ENCODE measurements at places on chromosomes 16 and 17. TPM values are rescaled to one million over a fixed set of nuclear protein-coding genes. Genes with fewer than 3 reads are reported as not detected.

SPNS2 gene
- total RNA-seq: 2.6 TPM

CAVIN1 gene
- total RNA-seq: not detected

CDRT15 gene
- total RNA-seq: not detected

MT1A gene
- total RNA-seq: not detected

ELAC2 gene
- 290 TPM for total RNA-seq

TMED6 gene
- total RNA-seq: not detected

HES7 gene
- total RNA-seq: 2.9 TPM

FAM171A2 gene
- total RNA-seq: 16.3 TPM

RNPS1 gene
- 131 TPM for total RNA-seq

ABAT gene
- total RNA-seq: 0.95 TPM

GRCh38 chr16:13298666-13299065, 397.3 kb downstream of the SHISA9 start:
- no peaks in the 10 kb centered on the region for H3K36me3 ChIP-seq
- H3K4me1 ChIP-seq: no peaks in the 10 kb centered on the region
- no peak overlapping the region for H3K4me3 ChIP-seq
- no peak overlapping the region for H3K27ac ChIP-seq
- no peaks in the 10 kb centered on the region for H3K27me3 ChIP-seq

- H3K27ac ChIP-seq: no peak overlapping the region
- DNase-seq: no peak
- no peak overlapping the region for H3K4me3 ChIP-seq
Measured at GRCh38 chr17:48095611-48096010, 5.7 kb downstream of the CBX1 start.

GRCh38 chr16:87538160-87538559, 45.3 kb upstream of the ZCCHC14 start:
- H3K36me3 ChIP-seq: no peaks in the 10 kb centered on the region
- H3K4me3 ChIP-seq: no peak overlapping the region
- H3K27ac ChIP-seq: no peak overlapping the region
- peaks cover 4% of the 10 kb centered on the region for H3K4me1 ChIP-seq
- no peak for DNase-seq
- H3K27me3 ChIP-seq: peaks cover 9% of the 10 kb centered on the region

DNA sequence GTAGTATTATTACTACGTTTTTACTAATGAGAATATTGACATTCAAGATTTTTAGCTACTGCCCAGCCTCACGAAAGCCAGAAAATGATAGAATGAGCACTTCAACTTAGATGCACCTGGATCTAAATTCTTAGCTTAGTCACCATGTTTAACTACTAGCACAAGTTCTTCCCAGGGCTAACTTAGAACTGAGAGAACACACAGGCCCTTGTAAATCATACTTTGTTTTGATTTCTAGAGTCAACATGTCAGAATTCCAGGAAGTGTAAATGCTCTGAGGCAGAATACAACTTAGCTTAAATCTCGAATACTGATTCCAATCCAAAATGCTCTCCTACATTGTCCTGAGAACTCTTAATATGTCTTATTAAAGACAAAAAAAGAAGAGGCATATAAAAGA, 6.8 kb upstream of the ACSM1 start:
- no peaks in the 10 kb centered on the region for H3K36me3 ChIP-seq
- no peaks in the 10 kb centered on the region for H3K4me1 ChIP-seq
- H3K27ac ChIP-seq: no peak overlapping the region
- H3K27me3 ChIP-seq: peaks cover 11% of the 10 kb centered on the region
- H3K4me3 ChIP-seq: no peak overlapping the region
- peak; percentile 7 for DNase-seq

GRCh38 chr17:8149419-8150193, 2.6 kb downstream of the PER1 start:
- peaks cover 4% of the 10 kb centered on the region for H3K36me3 ChIP-seq
- no peak for DNase-seq
- no peaks in the 10 kb centered on the region for H3K27me3 ChIP-seq
- no peak overlapping the region for H3K4me3 ChIP-seq
- H3K4me1 ChIP-seq: peaks cover 26% of the 10 kb centered on the region
- H3K27ac ChIP-seq: no peak overlapping the region

DNA sequence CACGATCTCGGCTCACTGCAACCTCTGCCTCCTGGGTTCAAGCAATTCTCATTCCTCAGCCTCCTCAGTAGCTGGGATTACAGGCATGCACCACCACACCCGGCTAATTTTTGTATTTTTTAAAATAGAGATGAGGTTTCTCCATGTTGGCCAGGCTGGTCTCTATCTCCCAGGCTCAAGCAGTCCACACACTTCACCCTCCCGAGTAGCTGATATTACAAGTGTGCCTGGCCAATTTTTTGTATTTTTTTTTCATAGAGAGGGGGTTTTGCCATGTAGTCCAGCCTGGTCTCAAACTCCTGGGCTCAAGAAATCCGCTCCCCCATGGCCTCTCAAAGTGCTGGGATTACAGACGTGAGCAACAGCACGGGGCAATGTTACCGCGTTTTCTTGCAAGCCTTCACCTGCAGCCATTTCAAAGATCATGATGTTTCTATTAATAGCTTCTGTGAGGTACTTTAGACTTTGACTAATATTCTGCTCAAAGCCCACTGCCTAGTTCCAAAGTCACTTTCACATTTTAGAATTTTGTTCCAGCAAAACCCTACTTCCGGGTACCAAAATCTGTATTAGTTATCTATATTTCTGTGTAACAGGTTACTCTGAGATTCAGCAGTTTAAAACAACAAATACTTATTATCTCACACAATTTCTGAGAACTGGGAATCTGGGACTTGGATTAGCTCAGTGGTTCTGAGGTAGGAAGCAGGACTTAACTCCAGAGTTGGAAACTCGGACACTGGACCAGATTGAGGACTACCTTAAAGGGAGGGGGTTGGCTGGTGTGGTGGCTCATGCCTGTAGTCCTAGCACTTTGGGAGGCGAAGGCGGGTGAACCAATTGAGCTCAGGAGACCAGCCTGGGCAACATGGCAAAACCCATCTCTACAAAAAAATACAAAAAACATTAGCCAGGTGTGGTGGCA, 12.0 kb upstream of the MED13 start:
- H3K27ac ChIP-seq: no peak overlapping the region
- DNase-seq: no peak
- no peaks in the 10 kb centered on the region for H3K4me1 ChIP-seq
- peaks cover 9% of the 10 kb centered on the region for H3K27me3 ChIP-seq
- no peaks in the 10 kb centered on the region for H3K36me3 ChIP-seq

DNA sequence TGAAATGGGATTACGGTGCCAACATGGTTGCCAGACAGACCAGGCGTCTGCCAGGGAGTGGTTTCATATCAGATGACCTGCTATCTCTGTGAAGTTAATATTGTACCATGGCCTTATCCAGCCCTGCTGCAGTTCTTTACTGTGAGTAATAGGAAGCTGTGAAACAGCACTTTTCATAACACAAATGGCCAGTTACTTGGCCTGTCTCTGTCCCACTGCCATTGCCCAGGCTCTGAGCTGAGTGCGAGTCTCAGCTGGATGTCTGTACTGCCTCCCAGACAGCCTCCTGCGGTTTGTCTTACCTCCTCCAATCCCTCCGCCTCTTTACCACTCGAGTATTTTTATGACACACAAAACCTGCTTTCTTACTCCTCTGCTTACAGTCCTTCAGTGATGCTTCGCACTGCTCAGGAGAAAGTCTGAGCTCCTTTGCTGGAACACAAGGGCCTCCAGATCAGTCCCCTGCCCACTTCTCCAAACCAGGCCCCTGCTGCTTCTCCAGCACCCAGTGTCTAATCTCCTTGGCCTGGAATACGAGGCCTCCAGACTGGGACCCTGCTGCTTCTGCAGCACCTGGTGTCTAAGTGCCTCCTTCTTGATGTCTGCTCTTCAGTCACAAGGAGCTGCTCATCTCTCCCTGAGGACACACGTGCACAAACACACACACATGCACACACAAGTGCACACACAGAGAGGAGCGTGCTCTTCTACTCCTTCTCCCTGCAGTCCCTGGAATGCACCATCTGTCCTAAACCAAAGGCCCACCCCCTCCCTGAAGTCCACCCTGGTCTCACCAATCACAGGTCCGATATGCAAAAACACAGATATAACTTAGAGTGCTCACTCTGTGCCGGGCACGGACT, 17.1 kb upstream of the RHOT1 start:
- peaks cover 7% of the 10 kb centered on the region for H3K4me1 ChIP-seq
- no peak overlapping the region for H3K4me3 ChIP-seq
- H3K27ac ChIP-seq: no peak overlapping the region
- no peaks in the 10 kb centered on the region for H3K27me3 ChIP-seq
- no peak for DNase-seq

GRCh38 chr17:72264682-72265405, 144.0 kb downstream of the SOX9 start:
- no peak overlapping the region for H3K4me3 ChIP-seq
- no peak for DNase-seq
- H3K27me3 ChIP-seq: no peaks in the 10 kb centered on the region
- H3K36me3 ChIP-seq: no peaks in the 10 kb centered on the region
- H3K27ac ChIP-seq: no peak overlapping the region

GRCh38 chr16:88869673-88869980, 3.2 kb upstream of the PABPN1L start:
- no peak overlapping the region for H3K4me3 ChIP-seq
- no peaks in the 10 kb centered on the region for H3K36me3 ChIP-seq
- DNase-seq: no peak
- no peak overlapping the region for H3K27ac ChIP-seq

DNA sequence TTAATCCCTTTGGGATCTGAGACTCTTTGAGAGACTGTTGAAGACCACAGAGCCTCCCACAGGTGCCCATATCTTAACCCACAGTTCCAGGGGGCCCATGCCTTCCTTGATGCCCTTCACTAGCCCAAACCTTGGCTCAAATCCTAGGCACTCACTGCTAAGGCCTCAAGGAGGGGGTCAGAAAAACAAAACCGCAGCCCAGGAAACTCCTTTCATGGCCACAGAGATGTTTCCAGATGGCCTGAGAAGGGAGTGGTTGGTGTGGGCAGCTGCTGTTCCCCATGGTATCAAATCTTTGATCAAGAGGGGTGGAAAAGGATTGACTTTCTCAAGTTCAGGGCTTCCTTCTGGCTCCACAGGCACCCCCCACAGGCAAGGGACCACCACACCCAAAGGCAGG, 44.7 kb downstream of the CDH1 start:
- peaks cover 9% of the 10 kb centered on the region for H3K36me3 ChIP-seq
- no peaks in the 10 kb centered on the region for H3K27me3 ChIP-seq
- no peak overlapping the region for H3K27ac ChIP-seq
- DNase-seq: no peak
- peaks cover 21% of the 10 kb centered on the region for H3K4me1 ChIP-seq
- H3K4me3 ChIP-seq: no peak overlapping the region

GRCh38 chr16:80058214-80058613, 457.7 kb upstream of the MAF start:
- H3K27me3 ChIP-seq: peaks cover 17% of the 10 kb centered on the region
- H3K36me3 ChIP-seq: no peaks in the 10 kb centered on the region
- DNase-seq: no peak
- no peak overlapping the region for H3K27ac ChIP-seq

DNA sequence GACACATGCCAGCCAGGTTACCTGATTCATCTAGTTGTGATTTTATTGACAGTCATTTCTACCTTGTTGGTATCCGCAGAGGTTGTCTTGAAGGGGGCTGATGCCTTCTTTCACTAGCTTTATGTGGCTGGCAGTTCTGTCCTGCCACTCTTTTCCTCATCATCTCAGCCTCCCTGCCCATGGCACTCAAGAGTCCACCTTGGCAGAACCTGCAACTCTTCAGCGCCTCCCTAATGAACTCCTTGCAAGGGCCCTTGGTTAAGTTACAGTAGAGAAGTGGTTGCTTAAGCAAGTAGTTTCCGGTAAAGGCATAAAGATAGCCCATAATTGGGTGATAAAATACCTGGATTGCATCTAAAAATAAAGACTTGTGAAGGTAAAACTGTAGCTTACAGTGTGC, 489.9 kb downstream of the WWOX start:
- H3K4me1 ChIP-seq: no peaks in the 10 kb centered on the region
- H3K36me3 ChIP-seq: no peaks in the 10 kb centered on the region
- no peak overlapping the region for H3K4me3 ChIP-seq
- H3K27me3 ChIP-seq: no peaks in the 10 kb centered on the region
- no peak overlapping the region for H3K27ac ChIP-seq
- DNase-seq: no peak

DNA sequence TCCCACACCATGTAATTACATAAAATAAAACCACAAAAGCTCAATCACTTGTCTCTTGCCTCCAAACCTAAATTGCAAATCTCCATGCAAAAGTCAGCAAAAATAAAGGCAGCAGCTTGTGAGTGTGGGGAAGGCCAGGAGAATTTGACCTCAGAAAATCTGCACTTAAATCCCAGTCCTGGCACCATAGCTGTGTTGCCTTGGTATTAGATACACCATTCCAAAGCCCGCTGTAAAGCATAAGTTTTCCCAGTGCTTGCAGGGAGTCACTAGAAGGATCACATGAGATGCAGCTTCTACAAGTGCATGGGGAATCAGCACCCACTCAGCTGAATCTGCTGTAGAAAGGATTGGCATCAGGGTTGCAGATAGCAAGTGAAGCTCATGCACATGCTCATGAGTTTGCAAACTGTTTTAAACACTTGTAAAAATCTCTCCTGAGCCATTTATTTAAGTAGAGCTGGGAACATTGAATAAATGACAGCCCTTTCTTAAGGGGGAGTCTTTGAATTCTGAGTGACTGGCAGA, 495.0 kb upstream of the HSBP1 start:
- no peaks in the 10 kb centered on the region for H3K4me1 ChIP-seq
- H3K36me3 ChIP-seq: no peaks in the 10 kb centered on the region
- no peak overlapping the region for H3K27ac ChIP-seq
- no peak overlapping the region for H3K4me3 ChIP-seq
- DNase-seq: no peak

DNA sequence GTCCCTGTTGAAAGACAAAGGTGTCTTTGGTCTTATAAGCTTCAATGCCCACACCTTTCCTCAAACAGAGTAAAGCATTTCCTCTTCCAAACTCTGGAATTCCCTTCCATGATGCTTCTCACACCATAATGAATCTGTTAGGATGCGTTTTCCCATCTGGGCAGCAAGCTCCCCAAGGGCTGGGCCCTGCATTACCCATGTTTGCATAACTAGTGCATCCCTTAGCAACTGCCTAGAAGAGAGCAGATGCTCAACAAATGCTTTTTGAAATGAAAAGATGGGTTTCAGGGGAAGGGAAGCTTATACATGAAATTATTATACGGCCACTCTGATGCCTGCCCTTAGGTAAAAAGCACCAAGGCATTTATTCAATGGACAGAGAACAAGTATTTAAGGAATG, 124.5 kb upstream of the CCL2 start:
- H3K4me1 ChIP-seq: no peaks in the 10 kb centered on the region
- H3K4me3 ChIP-seq: no peak overlapping the region
- H3K36me3 ChIP-seq: no peaks in the 10 kb centered on the region

GRCh38 chr17:27452828-27453227, 3.4 kb upstream of the KSR1 start:
- H3K36me3 ChIP-seq: no peaks in the 10 kb centered on the region
- H3K27me3 ChIP-seq: no peaks in the 10 kb centered on the region
- H3K27ac ChIP-seq: no peak overlapping the region
- no peak overlapping the region for H3K4me3 ChIP-seq
- H3K4me1 ChIP-seq: peaks cover 4% of the 10 kb centered on the region

- no peak overlapping the region for H3K4me3 ChIP-seq
- no peaks in the 10 kb centered on the region for H3K27me3 ChIP-seq
- H3K36me3 ChIP-seq: no peaks in the 10 kb centered on the region
- H3K4me1 ChIP-seq: no peaks in the 10 kb centered on the region
- no peak for DNase-seq
- H3K27ac ChIP-seq: no peak overlapping the region
Measured at GRCh38 chr17:61694095-61694494, 103.1 kb upstream of the NACA2 start.

Measured in PC-3 (cell line).